ENCODE measurements at places on chromosomes 4 and X.

DNA sequence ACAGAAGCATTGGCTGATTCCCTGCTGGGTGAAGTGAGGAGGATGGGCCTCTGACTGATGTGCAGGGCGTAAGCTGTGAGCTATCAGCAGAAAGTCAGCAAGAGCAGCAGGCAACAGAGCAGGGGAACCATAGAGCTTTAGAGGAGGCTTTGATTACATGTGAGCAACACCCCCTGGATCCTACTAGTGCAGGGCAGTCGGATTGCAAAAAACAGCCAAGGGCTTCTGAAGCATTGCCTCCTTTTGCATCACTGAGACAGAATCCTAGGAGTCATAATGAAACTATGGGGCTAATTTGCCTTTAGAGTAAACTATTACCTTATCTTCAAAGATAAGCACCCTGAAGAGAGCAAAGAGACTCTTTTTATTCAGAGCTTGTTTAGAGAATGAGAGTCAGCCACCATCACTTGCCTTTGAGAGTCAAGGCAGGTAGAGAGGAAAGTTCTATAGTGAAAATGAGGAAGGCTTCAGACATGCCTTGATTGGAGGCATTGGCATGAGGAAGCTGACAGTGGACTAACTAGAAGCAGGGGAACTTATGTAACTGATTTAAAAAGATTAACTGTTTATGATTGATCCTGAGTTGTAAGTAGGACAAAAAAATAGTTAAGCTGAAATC lies 420.3 kb downstream of the PDHA2 start:
- DNase-seq, result no peak

- no peak for DNase-seq
These were observed 17.4 kb downstream of the MTNR1A start for GRCh38 chr4:186537843-186538521.

GRCh38 chrX:6778544-6779503 lies 243.9 kb upstream of the VCX3A start:
- no peak for DNase-seq

GRCh38 chr4:5773271-5773555 lies 62.2 kb downstream of the EVC start:
- no peak for DNase-seq

DNA sequence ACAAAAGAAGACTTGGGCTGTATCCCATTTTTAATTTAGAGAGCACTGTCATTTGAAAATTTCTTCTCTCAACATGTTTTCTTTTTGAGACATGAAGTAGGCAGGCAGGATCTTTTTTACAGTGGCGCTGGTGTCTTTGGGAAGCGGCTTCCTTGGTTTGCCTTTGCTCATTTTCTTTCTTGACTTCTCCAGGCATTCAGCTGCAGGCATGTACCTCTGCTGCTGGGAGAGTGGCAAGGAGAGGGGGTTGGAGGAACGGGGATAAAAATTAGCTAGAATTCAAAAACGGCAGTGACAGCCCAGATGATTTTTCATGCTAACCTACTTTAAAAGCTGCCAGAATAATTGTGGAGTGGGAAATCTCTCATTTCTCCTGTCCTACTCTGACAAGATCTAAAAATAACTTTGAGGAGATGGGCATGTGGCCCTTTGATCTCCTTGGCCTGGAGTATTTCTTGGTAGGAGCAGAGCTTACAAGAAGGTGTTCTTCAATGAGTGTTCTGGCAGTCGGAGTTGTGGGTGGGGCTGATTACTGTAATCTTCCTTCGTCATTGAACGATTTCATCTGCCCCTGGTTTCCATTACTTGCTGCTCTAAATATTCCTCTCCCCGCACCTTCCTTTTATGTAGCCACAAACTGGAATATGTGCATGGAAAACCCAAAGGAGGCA lies 54.8 kb downstream of the TBL1X start:
- no peak for DNase-seq

GRCh38 chr4:1869530-1870327 lies 1.5 kb upstream of the NSD2 start:
- no peak for DNase-seq

GRCh38 chrX:119427024-119427794 lies 28.1 kb downstream of the SLC25A43 start:
- DNase-seq, result no peak

- DNase-seq, result no peak
These were observed 1.5 kb upstream of the UGT2A3 start for GRCh38 chr4:68953056-68953596.

DNA sequence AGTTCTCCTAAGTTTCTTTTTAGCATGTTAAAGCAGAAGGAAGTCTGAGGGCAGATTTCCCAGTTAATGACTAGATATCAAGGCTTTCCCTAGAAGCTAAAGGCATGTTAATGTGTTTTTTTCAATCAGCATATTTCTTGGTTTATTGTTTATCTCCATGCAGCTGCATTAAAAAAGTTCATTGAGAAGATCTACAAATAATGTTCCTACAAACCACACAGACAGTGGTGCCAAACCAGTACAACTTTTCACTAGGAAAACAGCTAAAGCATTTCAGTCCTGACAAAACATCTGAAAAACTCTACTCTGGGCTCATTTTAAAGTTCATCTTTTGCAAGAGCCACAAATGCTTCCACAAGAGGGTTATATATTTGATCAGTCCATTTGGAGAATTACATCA lies 320.0 kb downstream of the ADGRL3 start:
- no peak for DNase-seq

DNA sequence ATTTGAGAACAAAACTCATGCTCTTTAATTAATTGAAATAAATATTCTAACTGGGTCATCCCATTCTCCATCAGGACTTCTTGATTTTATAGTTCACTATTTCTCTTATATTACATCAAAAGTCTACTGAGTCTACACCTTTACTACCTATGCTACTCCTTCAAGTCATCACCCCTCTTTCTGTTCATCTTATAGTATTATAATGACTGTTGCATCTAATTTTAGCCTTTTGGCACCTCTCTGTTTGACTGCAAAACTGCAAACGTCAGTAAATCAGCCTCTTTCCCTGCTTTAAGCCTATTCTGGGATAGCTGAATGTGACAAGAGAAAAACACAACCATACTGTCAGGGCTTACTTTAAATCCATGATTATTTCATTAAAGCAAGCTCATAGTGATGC lies 639.1 kb downstream of the GABRG1 start:
- no peak for DNase-seq

DNA sequence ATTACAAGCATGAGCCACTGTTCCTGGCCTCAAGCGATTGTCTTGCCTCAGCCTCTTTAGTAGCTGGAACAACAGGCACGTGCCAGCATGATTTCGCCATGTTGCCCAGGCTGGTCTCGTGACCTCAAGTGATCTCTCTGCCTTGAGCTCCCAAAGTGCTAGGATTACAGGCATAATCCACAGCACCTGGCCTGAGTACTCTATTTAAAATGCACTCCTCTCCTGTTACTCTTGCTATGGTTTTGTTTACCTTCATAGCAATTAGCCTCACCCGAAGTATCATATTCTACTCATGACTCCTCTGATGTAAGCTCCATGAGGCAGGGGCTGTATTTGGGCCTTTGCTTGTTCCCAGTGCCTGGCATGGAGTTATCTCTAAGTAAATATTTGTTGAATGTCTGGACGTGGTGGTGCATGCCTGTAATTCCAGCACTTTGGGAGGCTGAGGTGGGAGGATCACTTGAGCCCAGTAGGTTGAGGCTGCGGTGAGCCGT lies 92.5 kb upstream of the SLC34A2 start:
- no peak for DNase-seq

- no peak for DNase-seq
These were observed 83.7 kb downstream of the HTRA3 start for GRCh38 chr4:8353158-8353669.

- no peak for DNase-seq
These were observed 180.9 kb downstream of the SMIM20 start for GRCh38 chr4:26094911-26095310.

DNA sequence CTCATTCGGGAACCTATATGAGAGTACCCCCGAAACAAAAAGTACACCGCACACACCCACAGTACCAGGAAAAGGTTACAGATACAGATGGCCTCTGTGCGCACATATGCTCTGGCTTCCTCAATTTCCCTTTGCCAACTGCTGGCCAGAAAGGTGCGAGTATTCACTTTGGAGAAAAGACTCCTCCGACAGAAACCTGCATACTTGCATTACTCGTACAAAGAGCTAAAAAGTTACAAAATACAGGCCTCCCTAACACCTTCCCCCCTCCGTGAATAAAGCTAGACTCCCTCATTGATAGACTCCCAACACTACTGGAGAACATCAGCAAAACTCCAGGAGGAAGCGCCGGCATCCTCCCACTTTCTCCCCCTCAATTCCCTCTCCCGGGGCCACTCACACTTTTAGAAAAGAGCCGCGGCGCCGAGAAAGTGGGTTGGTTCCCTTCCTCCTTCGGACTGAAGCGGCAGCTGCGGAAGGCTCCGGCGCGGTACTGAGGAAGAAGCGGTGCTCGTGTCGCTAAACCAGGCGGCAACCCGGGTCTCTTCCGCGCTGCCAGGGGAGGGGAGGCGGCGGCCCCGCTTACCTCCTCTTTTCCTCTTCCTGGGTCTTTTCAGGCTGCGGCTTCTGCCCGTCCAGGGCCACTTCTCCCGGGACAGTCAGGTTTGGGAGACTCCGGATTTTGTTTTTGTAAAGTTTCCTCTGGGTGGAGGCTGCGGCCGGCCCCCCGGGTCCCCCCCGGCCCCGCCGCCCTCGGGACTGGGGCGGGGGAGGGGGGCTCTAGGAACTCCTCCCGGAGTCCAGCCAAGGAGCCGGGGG lies 1.1 kb downstream of the FBXW7 start:
- DNase-seq, result no peak

DNA sequence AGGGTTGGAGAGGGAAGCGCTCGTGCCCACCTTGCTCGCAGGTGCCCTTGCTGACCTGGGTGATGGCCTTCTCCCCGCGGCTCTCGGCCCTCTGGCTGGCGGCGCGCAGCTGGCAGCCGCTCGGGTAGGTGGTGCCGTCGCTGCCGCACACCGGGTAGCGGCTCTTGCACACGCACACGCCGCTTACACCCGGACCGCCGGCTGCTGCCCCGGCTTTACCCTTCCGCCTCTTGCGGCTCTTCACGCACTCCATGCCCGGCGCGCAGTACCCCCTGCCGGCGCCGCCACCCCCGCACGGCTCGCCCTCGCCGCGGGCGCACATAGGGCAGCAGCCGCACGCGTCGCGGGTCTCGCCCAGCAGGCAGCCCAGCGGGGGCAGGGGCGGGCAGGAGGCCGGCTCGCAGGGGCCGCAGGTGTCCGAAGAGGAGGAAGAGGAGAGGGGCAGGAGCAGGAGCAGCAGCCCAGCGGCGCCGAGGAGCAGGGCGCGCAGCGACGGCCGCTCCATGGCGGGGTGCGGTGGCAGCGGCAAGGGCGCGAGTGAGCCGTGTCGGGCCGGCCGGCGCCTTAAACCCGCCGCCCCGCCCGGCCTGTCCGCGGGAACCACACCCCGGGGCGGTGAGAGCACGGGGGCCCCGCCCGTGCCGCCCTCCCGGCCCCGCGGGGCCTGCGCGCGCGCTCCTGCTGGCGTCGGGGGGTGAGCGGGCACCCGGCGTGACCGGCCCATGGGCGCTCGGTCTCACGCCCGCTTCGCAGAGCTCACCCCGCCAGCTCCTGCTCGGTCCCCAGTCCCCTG lies at the start of gene IGFBP7:
Gene IGFBP7 (minus strand): TSS at position 539 of the 793 bp plus-strand sequence. CDS start 34 bp downstream, at position 505.
- no peak for DNase-seq

GRCh38 chr4:156781852-156782251 lies 189.7 kb downstream of the PDGFC start:
- no peak for DNase-seq

- DNase-seq, result no peak
These were observed 1348.0 kb downstream of the RAPGEF2 start for GRCh38 chr4:160450876-160451275.

- DNase-seq, result no peak
These were observed 2.1 kb downstream of the EBP start for GRCh38 chrX:48523682-48524081.

DNA sequence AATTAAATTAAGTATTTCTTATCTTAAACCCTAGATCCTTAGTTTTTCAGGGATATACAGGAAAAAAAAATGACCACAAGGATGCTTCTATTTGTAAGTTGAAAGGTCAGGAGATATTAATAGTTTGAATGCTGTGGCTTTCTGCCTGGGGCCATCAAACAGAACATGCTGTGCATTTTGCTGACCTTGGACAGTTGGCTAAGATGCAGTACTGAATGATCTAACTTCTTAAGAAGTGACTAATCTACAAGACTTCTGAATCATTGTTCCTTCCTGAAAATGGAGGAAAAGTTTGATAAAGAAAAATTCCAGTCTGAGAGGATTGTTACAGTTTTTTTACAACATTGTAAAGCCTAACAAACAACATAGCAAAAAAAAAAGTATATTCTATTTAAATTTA lies 237.8 kb upstream of the JADE1 start:
- no peak for DNase-seq

GRCh38 chr4:38455092-38455862 lies 208.7 kb upstream of the KLF3 start:
- DNase-seq, result no peak

- no peak for DNase-seq
These were observed 48.3 kb downstream of the RAB33B start for GRCh38 chr4:139501927-139502899.

DNA sequence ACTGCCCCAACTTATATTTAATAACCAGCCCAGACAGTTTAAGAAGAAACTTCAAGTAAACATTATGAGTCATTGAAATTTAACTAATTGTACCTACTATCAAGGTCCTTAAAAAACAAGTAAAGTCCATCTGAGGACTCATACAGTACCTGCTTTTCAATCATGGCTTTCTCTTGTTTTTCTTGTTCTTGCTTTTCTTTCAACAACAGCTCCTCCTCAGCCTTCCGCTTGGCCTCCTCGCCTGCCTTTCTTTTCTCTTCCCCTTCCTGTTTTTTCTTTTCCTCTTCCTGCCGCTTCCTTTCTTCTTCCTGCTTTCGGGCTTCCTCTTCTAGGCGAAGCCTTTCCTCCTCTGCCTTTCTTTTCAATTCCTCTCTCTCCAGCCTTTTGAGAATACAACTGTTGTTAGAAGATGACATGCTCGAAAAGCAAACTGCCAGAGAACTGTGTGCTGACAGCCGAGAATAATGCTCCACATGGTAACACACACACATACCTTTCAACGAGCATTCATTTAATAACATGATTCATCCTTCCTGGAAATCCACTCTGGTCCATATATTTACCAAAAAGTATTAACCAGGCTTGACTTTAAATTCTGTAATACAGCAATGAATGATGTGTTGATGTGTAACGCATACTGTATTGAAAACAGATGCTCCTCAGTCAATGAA lies 25.2 kb upstream of the BCLAF3 start:
- DNase-seq, result no peak

GRCh38 chr4:73860181-73860580 lies 7.1 kb downstream of the PF4V1 start:
- no peak for DNase-seq

- no peak for DNase-seq
These were observed 124.5 kb downstream of the CFAP299 start for GRCh38 chr4:80459918-80460473.

- no peak for DNase-seq
These were observed 8.1 kb upstream of the DCTD start for GRCh38 chr4:182925298-182925757.

- DNase-seq, result no peak
These were observed 57.9 kb downstream of the MND1 start for GRCh38 chr4:153402366-153402765.

GRCh38 chrX:71679575-71680207 lies 12.3 kb downstream of the LOC101059915 start:
- no peak for DNase-seq

All from stimulated activated CD8-positive, alpha-beta memory T cell treated with anti-CD3 and anti-CD28 coated beads, Interleukin-15, amount 100 ng/mL, for 24 hours (primary cell).